NCI-H1417 (cell line): ENCODE measurements at places on chromosomes 2 and 18.

GRCh38 chr2:113236367-113237159 is 42.2 kb downstream of the PAX8 start:
- no peak for DNase-seq

DNA sequence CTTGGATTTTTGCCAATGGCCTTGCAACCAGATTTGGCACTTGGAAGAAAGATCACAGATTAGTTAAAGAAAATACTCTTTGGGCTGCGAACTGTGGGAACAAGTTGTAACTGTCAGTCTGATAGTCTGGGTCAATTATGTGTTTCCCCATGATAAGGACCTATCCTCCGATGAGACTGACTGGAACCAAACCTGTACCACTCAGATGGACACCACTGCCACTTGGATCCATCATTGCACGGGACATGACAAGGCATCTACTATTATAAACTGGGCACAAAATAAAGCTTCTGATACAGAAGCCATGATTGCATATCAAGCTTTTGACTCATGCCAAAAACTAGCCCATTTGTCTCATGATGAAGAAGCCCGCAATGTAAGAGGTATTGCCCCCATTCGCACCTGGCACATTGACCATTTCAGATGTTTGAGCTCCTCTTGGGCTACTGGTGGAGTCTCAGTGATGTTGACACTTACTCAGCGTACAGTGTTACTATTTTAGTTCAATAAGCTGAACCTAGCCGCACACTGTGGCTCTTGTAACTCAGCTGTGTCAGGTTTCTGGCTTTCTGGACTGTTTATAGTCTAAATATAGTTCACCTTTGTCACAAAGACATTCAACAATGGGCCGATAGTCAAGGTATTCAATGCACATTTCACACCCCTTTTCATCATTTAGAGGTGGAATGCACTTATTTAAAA is 179.8 kb upstream of the RBBP8 start:
- DNase-seq: peak; percentile 32

- no peak for DNase-seq
These were observed 315.1 kb downstream of the RDH14 start for GRCh38 chr2:18245375-18245774.

DNA sequence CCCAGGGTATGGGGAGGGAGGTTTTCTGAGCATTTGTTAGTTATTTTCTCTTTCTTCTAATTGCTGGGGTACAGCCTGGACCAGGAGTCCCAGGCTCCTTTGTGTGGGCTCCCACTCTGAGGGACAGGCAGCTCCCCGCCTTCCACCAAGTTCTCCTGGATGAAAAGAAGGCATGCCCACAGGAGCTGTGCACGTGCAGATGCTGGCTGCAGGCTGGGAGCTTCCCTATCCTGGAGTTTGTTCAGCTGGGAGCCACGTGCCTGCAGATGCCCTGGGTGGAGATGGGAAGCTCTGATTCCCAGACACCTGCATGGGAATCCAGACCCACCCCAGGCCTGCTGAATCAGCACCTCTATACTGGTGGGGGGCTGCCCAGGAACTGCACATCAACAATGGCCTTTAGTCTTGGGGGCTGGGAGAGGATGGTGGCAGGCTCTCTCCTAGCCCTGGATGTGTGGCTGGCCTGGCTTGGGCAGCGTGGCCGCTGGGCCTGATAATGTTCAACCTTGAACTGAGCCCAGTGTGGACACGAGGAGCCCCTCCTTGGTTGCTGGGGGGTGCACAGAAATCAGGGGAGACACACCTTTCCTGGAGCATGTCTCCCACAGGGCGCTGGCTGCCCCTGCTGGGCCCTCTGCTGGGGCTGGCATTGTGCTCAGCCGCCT is 233.6 kb upstream of the HS6ST1 start:
- DNase-seq: no peak

GRCh38 chr2:180450841-180451240 is 443.7 kb upstream of the CWC22 start:
- no peak for DNase-seq

GRCh38 chr2:233990261-233990798 is 60.2 kb upstream of the SPP2 start:
- no peak for DNase-seq

DNA sequence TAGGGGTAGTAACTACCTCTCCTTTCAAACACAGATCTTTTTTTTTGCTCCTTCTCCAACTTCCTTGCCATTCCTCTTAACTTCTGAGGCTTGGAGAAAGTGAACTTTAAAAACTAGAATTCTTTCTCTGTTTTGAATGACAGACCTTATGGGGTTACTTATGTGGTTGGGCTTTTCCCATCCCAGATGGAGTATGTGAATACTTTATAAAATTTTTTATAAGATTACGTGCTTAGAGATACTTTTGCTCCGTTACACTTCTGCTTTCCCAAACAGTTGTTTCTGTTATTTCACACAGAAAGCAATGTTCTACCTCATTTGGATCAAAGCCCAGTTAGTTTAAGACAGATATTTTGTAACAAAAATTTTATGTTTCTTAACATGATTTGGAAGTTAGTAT is 20.2 kb downstream of the GREB1L start:
- no peak for DNase-seq

GRCh38 chr2:163736433-163737189 is 803 bp upstream of the FIGN start:
- peak; percentile 46 for DNase-seq

GRCh38 chr2:10441948-10442347 is 6.2 kb downstream of the ODC1 start:
- DNase-seq: no peak

DNA sequence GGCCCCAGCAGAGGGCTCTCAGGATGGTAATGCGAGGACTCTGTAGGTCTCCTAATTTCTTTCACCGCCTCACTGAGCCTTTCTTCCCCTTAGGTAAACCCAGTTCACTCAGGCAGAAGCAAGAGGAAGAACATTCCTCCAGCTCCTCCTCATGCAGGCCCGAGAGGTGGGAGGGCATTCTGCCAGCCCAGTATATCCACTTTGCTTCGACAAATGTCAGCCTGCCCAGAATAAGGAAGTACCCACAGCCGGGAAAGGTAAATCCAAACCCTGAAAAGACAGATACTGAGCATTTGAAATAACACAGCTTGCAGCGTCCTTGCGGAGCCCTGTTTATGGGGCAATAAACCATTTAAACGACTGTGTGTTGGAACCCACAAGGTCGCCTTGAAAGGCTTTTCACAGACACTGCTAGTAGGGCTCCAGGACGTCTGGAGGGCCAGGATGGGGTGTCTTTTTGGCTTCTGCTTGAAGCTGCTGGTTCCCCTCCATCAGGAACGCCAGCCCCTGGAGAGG is 63.0 kb upstream of the STPG4 start:
- no peak for DNase-seq

DNA sequence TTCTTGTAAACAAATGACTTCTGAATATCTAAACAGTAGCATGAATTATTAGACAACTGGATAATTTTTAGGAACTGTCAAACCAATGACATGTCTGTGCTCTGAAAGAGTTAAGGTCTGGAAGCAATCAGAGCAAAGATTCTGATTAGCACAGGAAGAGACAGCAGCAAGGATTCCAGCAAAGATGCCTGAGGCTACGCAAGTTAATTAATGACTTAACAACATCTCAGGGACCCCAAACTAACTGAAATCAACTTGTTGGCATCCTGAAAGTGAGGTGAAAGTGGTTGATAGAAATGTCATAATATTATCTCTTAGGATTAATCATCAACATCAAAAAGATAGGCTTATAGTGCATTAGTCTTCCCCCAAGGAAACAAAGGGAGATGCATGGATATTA is 123.3 kb upstream of the TMEM200C start:
- no peak for DNase-seq

DNA sequence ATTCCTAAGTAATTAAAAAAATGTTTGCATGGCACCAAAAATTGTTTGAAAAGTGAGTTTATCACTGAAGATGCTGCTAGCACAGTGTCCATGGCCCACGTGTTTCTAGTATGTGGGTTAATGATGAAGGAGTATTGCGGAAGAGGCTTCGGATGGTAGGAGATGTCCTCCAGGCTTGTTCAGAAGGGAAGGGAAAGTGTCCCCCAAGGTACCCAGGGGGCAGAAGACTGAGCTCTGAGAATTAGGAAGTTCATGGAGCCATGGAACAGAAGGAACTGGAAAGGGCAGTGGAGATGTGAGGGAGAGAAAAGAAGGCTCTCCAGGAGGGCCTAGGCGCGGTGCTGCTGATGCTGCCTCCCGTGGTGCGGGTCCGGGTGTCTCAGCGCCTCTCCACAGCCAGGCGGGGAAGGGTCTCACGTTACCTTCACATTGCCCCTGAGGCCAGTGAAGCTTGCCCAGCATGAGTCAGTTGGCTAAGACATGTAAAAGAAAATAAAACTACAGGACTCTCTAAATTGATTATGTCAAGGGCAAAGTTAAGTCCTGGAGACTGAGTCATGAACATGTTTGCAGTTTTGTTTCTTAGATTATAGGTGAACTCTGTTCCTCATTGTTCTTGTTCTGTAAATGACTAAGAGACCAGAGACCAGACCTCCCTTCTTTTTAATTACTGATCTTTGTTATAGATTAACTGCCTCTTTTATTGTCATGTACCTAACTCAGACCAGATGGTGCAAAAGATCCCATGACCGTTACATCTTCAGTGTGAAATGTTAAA is 89.0 kb downstream of the MTCL1 start:
- no peak for DNase-seq

- DNase-seq: no peak
These were observed 9.7 kb downstream of the CAB39 start for GRCh38 chr2:230722207-230722885.

DNA sequence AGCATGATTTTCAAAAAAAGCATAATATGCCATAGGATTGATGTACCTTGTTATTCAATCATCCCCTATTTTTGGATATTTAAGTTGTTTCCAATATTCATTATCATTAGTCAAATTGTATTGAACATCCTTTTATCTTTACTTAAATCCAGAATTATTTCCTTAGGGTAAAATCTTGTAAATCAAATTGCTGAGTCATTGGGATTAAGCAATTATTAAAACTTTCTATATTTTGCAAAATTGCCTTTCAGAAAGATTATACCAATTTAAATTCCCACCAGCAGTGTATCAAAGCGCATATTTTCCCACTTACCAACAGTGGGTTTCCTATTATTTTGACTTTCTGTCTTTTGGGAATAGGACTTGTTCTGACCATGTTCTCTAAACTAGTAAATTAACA is 159.3 kb downstream of the SS18 start:
- DNase-seq: no peak

DNA sequence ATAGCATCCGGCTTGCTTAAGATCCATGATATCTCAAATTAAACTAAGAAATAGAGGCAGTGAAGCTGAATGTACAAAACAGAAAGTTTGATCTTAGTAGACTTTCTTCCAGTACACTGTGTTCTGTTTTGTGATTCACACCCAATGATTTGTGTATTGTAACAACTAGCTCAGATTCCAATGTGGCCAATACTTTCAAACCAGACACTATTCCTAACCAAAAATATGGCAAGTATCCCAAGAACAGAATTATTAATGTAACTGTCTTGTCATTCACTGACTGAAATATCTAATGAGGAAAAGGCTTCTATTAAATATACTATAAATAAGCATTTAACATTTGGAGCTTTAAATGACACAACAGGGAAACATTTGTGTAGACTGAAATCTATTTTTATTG is 299.1 kb downstream of the NRXN1 start:
- DNase-seq: no peak

GRCh38 chr18:75214332-75214690 is 3.7 kb downstream of the TSHZ1 start:
- no peak for DNase-seq
